ENCODE measurements at places on chromosomes 13 and 19.

- H3K4me1 ChIP-seq, result no peaks in the 10 kb centered on the region
- H3K27ac ChIP-seq, result no peak overlapping the region
- no peaks in the 10 kb centered on the region for H3K27me3 ChIP-seq
- H3K36me3 ChIP-seq, result no peaks in the 10 kb centered on the region
- peak; percentile 20 for DNase-seq
Measured at GRCh38 chr19:57103573-57104277, 16.1 kb upstream of the USP29 start.

GRCh38 chr19:18274219-18274780, at the start of gene IQCN:
IQCN (minus strand) TSS chr19:18274452; CDS start chr19:18269478, 4,974 bp downstream.
- no peaks in the 10 kb centered on the region for H3K27me3 ChIP-seq
- H3K36me3 ChIP-seq, result peaks cover 4% of the 10 kb centered on the region
- H3K4me1 ChIP-seq, result peaks cover 35% of the 10 kb centered on the region

DNA sequence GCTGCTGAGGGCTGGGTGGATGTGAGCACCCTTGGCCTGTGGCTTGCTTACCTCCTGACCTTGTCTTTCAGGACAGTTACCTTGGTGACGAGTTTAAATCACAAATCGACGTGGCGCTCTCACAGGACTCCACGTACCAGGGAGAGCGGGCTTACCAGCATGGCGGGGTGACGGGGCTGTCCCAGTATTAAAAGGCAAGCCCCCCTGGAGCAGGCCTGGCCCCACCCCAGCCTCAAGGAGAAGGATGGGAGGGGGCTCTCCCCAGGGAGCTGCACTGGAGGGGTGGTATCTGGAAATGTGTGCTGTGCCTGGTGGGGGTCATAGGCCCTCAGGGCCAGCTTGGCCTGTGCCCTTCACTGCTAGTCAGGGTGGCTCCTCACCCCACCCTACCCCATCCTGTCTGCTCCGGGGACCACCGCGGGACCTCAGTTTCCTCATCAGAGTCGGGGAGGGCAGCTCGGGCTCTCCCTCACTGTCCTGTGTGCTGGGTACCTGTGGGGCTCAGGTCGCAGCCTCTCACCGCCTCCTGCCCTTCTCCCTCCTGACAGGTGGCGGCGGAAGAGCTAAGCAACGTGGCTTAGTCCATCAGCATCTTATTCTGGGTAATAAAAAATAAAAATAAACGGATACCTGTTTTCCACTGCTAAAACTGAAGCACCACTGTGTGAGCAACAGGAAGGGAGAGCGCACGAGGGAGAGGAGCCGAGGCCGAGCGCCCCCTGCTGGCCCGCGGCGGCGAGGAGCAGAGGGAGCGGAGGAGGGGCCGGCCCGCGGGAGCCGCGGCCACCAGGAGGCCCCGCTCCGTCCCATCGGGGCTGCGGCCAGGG, 29.8 kb downstream of the CERS1 start:
- DNase-seq, result no peak
- no peaks in the 10 kb centered on the region for H3K27me3 ChIP-seq
- no peaks in the 10 kb centered on the region for H3K4me1 ChIP-seq
- H3K36me3 ChIP-seq, result peaks cover 7% of the 10 kb centered on the region

GRCh38 chr19:13781547-13781946, 7.3 kb downstream of the C19orf53 start:
- peak overlapping the region; percentile 64 for H3K27ac ChIP-seq
- peaks cover 8% of the 10 kb centered on the region for H3K4me1 ChIP-seq
- DNase-seq, result peak; percentile 91
- H3K36me3 ChIP-seq, result peaks cover 14% of the 10 kb centered on the region
- H3K4me3 ChIP-seq, result no peak overlapping the region

All from astrocyte (in vitro differentiated cells and primary cell).